Activated naive CD8-positive, alpha-beta T cell treated with anti-CD3 and anti-CD28 coated beads for 36 hours (primary cell): ENCODE measurements at places on chromosomes 11 and 22. TPM values are rescaled to one million over a fixed set of nuclear protein-coding genes. Genes with fewer than 3 reads are reported as not detected.

GRCh38 chr11:44885065-44885810 is 65.4 kb downstream of the TP53I11 start:
- no peak overlapping the region for H3K27ac ChIP-seq
- no peak for DNase-seq
- no peak overlapping the region for H3K4me3 ChIP-seq
- no peaks in the 10 kb centered on the region for H3K36me3 ChIP-seq

DNA sequence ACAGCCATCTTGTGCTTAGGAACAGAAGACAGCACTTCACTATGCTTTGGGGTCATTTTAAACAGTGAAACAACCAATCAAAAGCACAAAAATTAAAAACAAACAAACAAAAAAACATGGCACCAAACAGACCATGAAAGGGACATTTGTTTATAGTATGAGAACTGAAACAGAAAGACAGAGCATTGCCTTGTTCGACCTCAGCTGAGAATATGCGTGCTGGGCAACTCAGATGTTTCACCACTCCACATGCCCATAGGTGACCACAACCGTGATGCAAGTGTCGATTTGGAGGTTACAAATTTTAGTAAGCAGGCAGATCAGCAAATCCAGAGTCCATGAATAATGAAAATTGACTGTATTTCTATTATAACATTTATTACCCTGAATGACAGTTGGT is 30.0 kb downstream of the NNMT start:
- H3K27me3 ChIP-seq: peaks cover 7% of the 10 kb centered on the region
- peaks cover 4% of the 10 kb centered on the region for H3K36me3 ChIP-seq
- DNase-seq: no peak
- no peak overlapping the region for H3K27ac ChIP-seq
- H3K4me3 ChIP-seq: no peak overlapping the region
- no peaks in the 10 kb centered on the region for H3K4me1 ChIP-seq

- no peaks in the 10 kb centered on the region for H3K4me1 ChIP-seq
- H3K27me3 ChIP-seq: no peaks in the 10 kb centered on the region
- H3K27ac ChIP-seq: no peak overlapping the region
Measured at GRCh38 chr11:117395476-117395875, 67.8 kb downstream of the CEP164 start.

DNA sequence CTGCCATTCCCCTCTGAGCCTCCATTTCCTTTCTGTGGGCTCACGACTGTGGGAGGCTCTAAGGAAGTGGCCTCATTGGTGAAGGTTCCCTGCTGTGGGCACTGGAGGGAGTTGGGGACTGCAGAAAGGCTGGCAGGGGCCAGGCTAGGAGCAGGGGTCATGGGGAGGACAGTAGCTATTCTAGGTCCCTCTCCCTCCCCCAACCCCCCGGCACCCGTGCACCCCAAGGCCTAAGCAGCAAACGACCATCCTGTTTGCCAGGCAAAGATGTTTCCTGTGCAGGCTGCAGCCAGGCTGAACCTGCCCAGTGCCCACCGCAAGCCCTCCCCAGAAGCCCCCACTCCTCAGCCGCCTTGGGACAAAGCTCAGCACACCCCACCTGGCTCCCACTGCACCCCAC is 189.4 kb downstream of the MN1 start:
- H3K4me1 ChIP-seq: no peaks in the 10 kb centered on the region
- H3K36me3 ChIP-seq: no peaks in the 10 kb centered on the region
- no peak overlapping the region for H3K4me3 ChIP-seq

DNA sequence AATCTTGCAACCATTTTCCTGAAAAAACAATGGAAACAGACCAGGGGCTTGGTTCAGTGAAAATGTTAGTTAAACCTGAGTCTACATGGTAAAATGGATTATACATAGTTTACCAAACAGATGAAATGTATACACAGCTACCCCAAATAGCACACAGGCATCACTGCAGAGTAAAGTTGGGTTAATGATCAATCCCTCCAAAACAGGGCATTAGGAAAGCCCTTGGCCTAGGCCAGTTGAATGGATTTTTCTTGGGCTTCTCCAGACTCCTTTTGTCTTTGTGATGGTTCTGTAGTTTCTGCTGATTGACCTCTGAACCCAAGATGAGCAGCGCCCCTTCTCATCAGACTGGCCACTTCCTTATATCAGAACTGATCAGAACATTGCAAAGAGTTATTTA is 173.5 kb downstream of the RRAS2 start:
- no peak overlapping the region for H3K4me3 ChIP-seq
- no peak for DNase-seq
- H3K4me1 ChIP-seq: no peaks in the 10 kb centered on the region
- H3K27me3 ChIP-seq: no peaks in the 10 kb centered on the region

- no peak for DNase-seq
- no peak overlapping the region for H3K27ac ChIP-seq
- peaks cover 15% of the 10 kb centered on the region for H3K27me3 ChIP-seq
- no peaks in the 10 kb centered on the region for H3K36me3 ChIP-seq
Measured at GRCh38 chr22:44599500-44600140, 101.6 kb upstream of the RTL6 start.

DNA sequence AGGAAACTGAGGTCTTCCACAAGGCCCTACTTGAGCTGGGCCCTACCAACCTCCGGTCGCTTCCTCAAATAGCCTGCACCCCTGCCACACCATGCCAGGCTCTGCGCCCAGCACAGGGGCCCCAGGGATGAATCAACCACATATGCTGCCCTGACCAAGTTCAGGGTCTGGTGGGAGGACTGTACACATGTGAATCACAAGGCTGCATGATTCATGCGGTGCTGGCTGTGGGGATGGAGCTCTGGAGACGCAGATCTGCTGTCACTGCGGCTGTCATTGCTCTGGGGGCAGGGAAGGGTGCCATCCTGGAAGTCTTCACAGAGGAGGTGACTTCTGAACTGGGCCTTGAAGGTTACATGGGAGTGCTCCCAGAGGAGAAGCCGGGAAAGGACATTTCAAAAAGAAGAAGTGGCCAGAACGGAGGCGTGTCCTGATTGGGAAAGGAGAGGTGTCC is 21.5 kb downstream of the CYTH4 start:
- DNase-seq: peak; percentile 78
- peaks cover 82% of the 10 kb centered on the region for H3K4me1 ChIP-seq
- no peaks in the 10 kb centered on the region for H3K27me3 ChIP-seq
- H3K36me3 ChIP-seq: peaks cover 44% of the 10 kb centered on the region

DNA sequence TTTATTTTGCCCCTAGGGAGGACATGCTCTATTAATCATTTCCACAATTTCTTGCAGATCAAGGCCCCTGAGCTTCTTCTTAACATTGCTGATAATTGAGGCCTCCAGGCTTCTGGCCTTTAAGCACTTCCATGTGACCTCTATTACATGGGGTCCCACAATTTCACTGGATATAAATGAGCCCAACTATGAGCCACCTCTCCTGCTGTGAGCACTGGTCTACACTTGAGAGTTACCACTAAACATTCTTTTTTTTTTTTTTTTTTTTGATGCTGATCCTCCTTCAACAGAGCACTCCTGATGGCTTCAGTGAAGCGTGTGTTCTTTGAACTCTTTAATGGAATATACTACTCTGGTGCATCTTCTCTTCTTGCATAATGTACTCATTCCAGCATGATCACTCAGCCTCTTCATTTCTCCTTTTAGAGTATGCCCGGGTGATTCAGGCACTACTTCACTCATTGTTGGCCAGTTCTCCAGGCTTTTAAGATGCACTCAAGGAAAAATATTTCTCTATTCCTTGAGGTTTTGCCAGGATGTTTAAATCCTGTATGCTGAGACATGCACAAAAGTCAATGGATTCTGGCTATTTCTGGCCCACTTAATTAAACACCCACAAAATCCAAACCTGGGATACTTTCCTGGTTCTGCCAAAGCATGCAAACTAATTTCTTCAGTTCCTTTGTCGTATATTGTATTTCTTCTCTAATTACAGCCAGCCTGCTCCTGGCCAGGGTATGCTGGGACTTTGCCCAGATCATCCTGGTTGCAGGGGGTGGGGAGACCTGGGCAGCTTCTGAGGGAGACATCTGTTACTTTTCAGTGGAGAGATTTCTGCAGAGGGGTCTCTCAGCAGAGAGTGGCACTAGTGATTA is 257.8 kb upstream of the LUZP2 start:
- DNase-seq: no peak
- H3K4me1 ChIP-seq: no peaks in the 10 kb centered on the region
- H3K36me3 ChIP-seq: no peaks in the 10 kb centered on the region
- H3K27me3 ChIP-seq: no peaks in the 10 kb centered on the region
- no peak overlapping the region for H3K4me3 ChIP-seq

- peaks cover 50% of the 10 kb centered on the region for H3K36me3 ChIP-seq
- no peaks in the 10 kb centered on the region for H3K27me3 ChIP-seq
- no peak overlapping the region for H3K4me3 ChIP-seq
- peak overlapping the region; percentile 89 for H3K27ac ChIP-seq
- peaks cover 77% of the 10 kb centered on the region for H3K4me1 ChIP-seq
Measured at GRCh38 chr11:96329855-96330510, 13.0 kb downstream of the MAML2 start.

DNA sequence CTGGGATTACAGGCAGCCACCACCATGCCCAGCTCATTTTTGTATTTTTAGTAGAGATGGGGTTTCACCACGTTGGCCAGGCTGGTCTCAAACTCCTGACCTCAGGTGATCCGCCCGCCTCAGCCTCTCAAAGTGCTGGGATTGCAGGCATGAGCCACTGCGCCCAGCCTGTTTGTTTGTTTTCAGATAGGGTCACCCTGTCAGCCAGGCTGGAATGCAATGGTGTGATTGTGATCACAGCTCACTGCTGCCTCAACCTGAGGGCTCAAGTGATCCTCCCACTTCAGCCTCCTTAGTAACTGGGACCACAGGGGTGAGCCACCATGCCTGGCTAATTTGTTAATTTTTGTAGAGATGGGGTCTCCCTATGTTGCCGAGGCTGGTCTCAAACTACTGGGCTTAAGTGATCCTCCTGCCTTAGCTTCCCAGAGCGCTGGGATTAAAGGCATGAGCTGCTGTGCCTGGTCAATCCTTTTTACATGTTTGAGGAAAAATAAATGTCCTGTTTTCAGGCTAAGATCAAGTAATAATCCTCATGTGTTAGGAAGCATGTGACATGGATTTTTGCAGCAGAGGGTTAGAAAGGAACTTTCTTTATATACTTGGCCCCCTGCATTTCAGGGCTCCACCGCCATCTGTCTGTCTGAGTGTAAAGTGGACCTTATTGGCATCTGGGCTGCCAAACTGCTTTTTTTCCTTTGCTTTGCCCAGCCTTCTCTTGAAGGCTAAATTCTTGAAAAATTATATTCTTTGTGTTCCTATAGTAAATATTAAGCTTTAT is 4.8 kb upstream of the SLC3A2 start:
- H3K4me1 ChIP-seq: peaks cover 12% of the 10 kb centered on the region
- no peak for DNase-seq
- peaks cover 3% of the 10 kb centered on the region for H3K27me3 ChIP-seq
- H3K27ac ChIP-seq: no peak overlapping the region
- H3K36me3 ChIP-seq: peaks cover 37% of the 10 kb centered on the region
- no peak overlapping the region for H3K4me3 ChIP-seq

DNA sequence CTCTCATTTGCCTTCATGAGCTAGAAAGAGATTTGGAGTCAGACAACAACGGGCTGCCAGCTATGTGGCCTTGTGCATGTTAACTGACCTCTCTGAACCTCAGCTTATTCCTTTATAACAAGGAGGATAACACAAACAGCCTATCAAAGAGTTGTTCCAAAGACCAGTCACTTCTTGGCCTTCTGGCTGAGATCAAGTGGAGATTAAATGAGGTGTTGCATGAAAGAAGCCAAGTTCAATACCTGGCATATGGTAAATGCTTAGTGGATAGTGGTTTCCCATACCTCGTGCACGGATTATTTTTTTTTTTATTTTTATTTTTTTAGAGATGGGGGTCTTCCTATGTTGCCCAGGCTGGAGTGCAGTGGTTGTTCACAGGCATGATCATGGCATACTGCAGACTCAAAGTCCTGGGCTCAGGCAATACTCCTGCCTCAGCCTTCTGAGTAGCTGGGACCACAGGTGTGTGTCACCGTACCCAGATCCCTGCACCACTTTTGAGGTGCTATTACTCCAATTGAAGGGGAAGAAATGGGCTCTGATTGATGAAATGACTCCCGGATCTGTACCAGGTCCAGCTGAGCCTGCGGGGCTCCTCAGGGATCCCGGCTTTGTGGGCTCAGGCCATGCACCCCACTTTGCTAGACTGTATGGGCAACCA is 4.9 kb downstream of the LGALS1 start:
- H3K36me3 ChIP-seq: peaks cover 2% of the 10 kb centered on the region
- H3K27ac ChIP-seq: peak overlapping the region; percentile 47
- peaks cover 30% of the 10 kb centered on the region for H3K4me1 ChIP-seq
- no peak overlapping the region for H3K4me3 ChIP-seq
- no peak for DNase-seq

- peaks cover 2% of the 10 kb centered on the region for H3K4me1 ChIP-seq
- no peak overlapping the region for H3K4me3 ChIP-seq
- H3K27ac ChIP-seq: no peak overlapping the region
Measured at GRCh38 chr11:9947231-9947864, 283.5 kb downstream of the SWAP70 start.

GRCh38 chr11:35274909-35275785 is 136.2 kb downstream of the CD44 start:
- H3K27me3 ChIP-seq: no peaks in the 10 kb centered on the region
- H3K27ac ChIP-seq: peak overlapping the region; percentile 59
- H3K4me1 ChIP-seq: peaks cover 48% of the 10 kb centered on the region

- H3K4me1 ChIP-seq: no peaks in the 10 kb centered on the region
- H3K27me3 ChIP-seq: no peaks in the 10 kb centered on the region
- no peak overlapping the region for H3K4me3 ChIP-seq
- H3K36me3 ChIP-seq: no peaks in the 10 kb centered on the region
- DNase-seq: no peak
- no peak overlapping the region for H3K27ac ChIP-seq
Measured at GRCh38 chr11:97754976-97755375, 1265.8 kb upstream of the CNTN5 start.

Gene C1QTNF5
- not detected for total RNA-seq

Gene TRIM49D2
- not detected for total RNA-seq

Gene OR8G5
- not detected for total RNA-seq

Gene SERPING1
- total RNA-seq: 0.68 TPM

Gene GAB4
- total RNA-seq: 0.14 TPM

Gene CCDC188
- not detected for total RNA-seq

Gene PIH1D2
- 0.32 TPM for total RNA-seq

Gene ACR
- not detected for total RNA-seq
